ENCODE measurements at places on chromosomes 7 and 10. TPM values are rescaled to one million over a fixed set of nuclear protein-coding genes. Genes with fewer than 3 reads are reported as not detected.

DNA sequence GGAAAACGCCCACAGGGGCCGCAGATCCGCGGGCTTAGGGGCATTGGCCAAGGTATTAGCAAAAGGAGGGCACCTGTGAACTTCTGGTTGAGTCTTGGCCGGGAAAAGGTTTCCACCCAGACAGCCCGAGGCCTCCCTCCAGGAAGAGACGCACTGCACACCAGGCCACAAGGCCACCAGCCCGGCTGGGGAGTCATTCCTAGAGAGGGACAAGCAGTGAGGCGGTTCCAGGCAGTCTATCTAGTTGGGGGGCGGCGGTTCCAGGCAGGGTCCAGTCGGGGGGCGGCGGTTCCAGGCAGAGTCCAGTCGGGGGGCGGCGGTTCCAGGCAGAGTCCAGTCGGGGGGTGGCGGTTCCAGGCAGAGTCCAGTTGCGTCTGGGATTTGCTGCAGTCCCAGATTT lies 518.5 kb downstream of the GLRX3 start:
- H3K4me3 ChIP-seq, result no peak overlapping the region
- H3K36me3 ChIP-seq, result no peaks in the 10 kb centered on the region
- H3K27ac ChIP-seq, result no peak overlapping the region
- DNase-seq, result no peak
- no peaks in the 10 kb centered on the region for H3K4me1 ChIP-seq
- no peaks in the 10 kb centered on the region for H3K27me3 ChIP-seq

DNA sequence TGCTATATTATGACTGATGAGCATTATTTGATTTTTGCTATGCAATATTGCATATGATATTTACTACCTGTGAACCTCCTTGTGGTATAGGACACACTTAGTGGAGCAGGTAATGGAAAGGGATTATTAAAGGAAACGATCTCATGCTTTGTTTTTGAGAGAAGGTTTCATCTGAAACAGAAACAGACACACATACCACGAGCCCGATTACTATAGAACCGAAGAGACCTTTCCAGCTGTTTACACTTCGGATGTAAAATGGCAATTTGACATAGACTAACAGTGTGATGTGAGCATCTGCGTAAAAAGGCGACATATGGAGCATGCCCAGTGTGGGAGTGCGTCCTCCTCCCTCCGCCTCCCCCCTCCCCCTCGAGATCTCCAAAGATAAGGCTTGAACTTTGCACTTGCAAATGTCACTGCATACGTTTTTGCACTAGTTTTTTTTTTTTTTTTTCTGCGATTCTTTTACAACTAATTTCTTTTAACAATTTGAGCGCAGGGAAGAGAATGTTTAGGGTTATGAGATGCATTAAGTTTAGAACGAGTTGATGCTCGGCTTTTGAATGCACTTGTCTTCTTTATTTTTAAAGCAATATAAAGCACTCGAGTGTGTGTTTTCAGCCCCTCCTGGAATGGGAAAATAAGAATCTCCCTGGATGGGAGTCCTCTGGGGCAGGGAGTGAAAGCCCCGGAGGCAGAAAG lies 251.0 kb downstream of the NSUN6 start:
- H3K4me3 ChIP-seq, result no peak overlapping the region
- no peaks in the 10 kb centered on the region for H3K36me3 ChIP-seq
- no peaks in the 10 kb centered on the region for H3K27me3 ChIP-seq

GRCh38 chr10:65142641-65143435 lies 1621.6 kb downstream of the REEP3 start:
- H3K27ac ChIP-seq, result no peak overlapping the region
- H3K36me3 ChIP-seq, result no peaks in the 10 kb centered on the region
- no peaks in the 10 kb centered on the region for H3K4me1 ChIP-seq
- H3K27me3 ChIP-seq, result no peaks in the 10 kb centered on the region
- no peak for DNase-seq

- H3K4me1 ChIP-seq, result no peaks in the 10 kb centered on the region
- no peaks in the 10 kb centered on the region for H3K36me3 ChIP-seq
- H3K4me3 ChIP-seq, result no peak overlapping the region
- no peak overlapping the region for H3K27ac ChIP-seq
Observed at GRCh38 chr10:15545884-15546283, 173.8 kb downstream of the ITGA8 start.

GRCh38 chr7:94313926-94314325 lies 80.8 kb upstream of the COL1A2 start:
- DNase-seq, result no peak
- no peak overlapping the region for H3K4me3 ChIP-seq
- no peaks in the 10 kb centered on the region for H3K4me1 ChIP-seq
- H3K27me3 ChIP-seq, result no peaks in the 10 kb centered on the region

Gene ASB15
- not detected for total RNA-seq

Gene PTF1A
- total RNA-seq, result not detected

Gene PRSS37
- not detected for total RNA-seq

GRCh38 chr7:30240106-30240800 lies 44.1 kb upstream of the ZNRF2 start:
- no peaks in the 10 kb centered on the region for H3K27me3 ChIP-seq
- H3K36me3 ChIP-seq, result no peaks in the 10 kb centered on the region
- H3K27ac ChIP-seq, result no peak overlapping the region
- DNase-seq, result no peak

Gene ADAM22
- 1.7 TPM for total RNA-seq

DNA sequence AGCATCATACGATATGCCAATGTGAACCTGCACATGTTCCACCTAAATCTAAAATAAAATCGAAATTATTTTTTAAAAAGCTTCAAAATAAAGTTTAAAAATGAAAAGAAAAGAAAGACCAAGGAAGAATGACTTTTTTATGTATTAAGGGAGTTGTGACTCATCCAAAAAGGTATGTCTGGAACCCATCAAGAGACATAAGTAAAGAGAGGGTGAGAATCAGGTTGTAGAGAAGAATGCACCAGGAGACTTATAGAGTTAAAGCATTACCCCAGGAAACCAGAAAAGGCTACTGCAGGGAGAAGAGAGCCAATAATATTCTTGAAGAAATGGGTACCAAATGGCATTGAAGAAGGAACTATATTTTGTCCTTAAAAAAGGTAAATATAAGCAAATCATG lies 69.8 kb downstream of the CTTNBP2 start:
- no peaks in the 10 kb centered on the region for H3K36me3 ChIP-seq
- no peak for DNase-seq

DNA sequence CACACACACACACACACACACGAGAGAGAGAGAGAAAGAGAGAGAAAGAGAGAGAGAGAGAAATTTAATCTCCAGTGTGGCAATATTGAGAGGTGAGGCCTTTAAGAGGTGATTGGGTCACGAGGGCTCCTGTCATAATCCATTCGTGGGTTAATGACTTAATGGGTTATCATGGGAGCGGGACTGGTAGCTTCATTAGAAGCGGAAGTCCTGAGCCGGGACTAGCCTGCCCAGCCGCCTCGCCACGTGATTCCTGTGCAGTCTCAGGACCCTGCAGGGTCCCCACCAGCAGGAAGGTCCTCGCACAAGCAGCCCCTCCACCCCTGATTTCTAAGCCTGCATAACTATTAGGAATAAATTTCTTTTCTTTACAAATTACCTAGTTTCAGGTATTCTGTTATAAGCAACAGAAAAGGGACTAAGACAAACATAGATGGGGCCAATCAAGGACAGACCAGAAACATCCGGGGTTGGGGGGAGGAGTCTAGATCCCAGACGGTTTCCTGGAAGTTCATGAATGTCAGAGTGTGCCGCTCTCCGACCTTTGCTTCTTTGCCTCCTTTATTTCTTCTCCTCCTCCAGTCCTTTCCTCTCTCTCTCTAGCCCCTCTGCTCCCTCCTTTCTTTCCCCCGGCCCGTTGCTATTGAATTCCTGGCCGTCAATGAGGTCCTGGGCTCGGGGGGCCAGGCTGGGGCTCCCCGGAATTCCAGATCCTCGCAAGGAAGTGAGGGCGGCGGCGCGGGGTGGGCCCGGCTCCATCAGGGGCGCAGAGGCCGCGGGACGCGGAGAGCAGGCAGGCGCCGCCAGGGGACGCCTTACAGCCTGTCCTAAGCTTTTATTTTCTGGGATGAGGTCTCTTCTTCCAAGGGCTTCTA lies 146.8 kb downstream of the CYP26A1 start:
- H3K4me3 ChIP-seq, result no peak overlapping the region
- DNase-seq, result no peak
- no peaks in the 10 kb centered on the region for H3K36me3 ChIP-seq
- H3K4me1 ChIP-seq, result no peaks in the 10 kb centered on the region
- no peaks in the 10 kb centered on the region for H3K27me3 ChIP-seq
- H3K27ac ChIP-seq, result no peak overlapping the region

DNA sequence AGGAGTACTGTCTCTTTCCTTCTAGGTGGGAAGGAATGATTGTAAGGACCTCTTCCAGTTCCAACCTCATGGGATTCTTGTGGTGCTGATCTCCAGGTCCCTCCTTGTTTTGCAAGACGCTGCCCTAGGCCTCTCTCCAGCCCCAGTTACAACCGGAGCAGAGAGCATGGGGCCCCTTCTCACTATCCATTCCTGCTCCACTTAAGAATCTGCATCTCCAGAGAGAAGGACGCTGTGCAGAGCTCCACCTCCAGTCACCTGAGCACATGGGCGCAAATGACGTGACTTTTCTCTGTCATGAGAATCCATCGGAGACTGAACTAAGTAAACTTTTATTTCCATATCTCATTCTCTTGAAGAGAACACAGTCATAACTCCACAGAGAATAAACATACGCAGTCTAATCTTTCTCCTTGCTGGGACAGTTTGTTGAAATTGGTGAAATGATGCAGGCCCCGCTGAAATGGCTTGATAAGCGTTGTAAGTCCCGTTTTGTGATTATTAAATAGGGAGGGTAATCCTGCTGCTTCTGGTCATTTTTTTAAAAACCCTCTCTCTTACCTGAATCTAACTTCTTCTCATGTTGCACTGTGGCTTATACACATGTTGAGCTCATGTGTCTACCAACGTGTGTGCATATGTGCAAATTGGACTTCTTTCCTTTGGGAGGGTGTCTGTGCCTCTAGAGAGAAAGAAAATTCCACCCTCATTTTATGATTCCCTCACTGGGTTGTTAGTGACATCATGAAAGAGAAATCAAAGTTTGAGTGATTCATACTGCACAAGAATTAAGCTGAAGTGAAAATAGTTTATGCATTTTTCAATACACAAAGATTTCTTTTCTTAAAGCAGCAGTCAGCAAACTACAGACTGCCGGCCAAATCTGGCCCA lies 133.2 kb upstream of the TBX20 start:
- no peaks in the 10 kb centered on the region for H3K4me1 ChIP-seq
- H3K27ac ChIP-seq, result no peak overlapping the region
- no peaks in the 10 kb centered on the region for H3K27me3 ChIP-seq
- no peaks in the 10 kb centered on the region for H3K36me3 ChIP-seq
- DNase-seq, result no peak

GRCh38 chr10:23604613-23605012 lies 165.7 kb downstream of the OTUD1 start:
- no peaks in the 10 kb centered on the region for H3K4me1 ChIP-seq
- no peaks in the 10 kb centered on the region for H3K36me3 ChIP-seq
- H3K27me3 ChIP-seq, result no peaks in the 10 kb centered on the region
- no peak overlapping the region for H3K4me3 ChIP-seq
- no peak for DNase-seq
- H3K27ac ChIP-seq, result no peak overlapping the region

GRCh38 chr7:113832196-113832745 lies 86.5 kb downstream of the PPP1R3A start:
- H3K27ac ChIP-seq, result no peak overlapping the region
- H3K4me3 ChIP-seq, result no peak overlapping the region
- H3K27me3 ChIP-seq, result no peaks in the 10 kb centered on the region
- DNase-seq, result no peak
- H3K36me3 ChIP-seq, result no peaks in the 10 kb centered on the region

GRCh38 chr10:86315549-86315942 lies 51.0 kb downstream of the GRID1 start:
- no peak for DNase-seq
- H3K4me3 ChIP-seq, result no peak overlapping the region
- no peaks in the 10 kb centered on the region for H3K4me1 ChIP-seq
- H3K27ac ChIP-seq, result no peak overlapping the region

GRCh38 chr10:11142777-11143176 lies 125.1 kb downstream of the CELF2 start:
- H3K36me3 ChIP-seq, result no peaks in the 10 kb centered on the region
- no peak overlapping the region for H3K4me3 ChIP-seq
- H3K4me1 ChIP-seq, result peaks cover 42% of the 10 kb centered on the region
- H3K27ac ChIP-seq, result no peak overlapping the region
- no peaks in the 10 kb centered on the region for H3K27me3 ChIP-seq

Gene ZNF862
- total RNA-seq, result 12.5 TPM

DNA sequence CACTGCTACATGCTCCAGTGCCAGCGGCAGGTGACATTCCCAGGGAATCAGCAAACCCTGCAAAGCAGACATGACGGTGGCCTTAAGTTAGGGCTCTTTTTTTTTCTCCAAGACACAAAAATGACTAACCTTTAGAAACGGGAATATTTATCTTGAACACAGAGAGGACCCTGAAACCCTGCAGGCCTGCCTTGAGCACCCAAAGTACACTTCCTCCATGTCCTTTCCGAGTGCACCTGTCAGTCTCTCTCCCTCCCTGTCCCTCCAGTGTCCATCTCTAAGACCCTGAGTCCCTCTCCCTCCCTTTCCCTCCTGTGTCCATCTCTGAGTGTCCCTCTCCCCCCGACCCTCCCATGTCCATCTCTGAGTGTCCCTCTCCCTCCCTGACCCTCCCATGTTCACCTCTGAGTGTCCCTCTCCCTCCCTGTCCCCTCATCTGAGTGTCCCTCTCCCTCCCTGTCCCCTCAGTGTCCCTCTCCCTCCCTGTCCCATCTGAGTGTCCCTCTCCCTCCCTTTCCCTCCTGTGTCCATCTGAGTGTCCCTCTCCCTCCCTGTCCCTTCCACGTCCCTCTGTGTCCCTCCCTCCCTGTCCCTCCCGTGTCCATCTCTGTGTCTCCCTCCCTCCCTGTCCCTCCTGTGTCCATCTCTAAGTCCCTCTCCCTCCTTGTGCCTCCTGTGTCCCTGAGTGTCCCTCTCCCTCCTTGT lies 51.2 kb upstream of the CAMK2B start:
- H3K4me1 ChIP-seq, result no peaks in the 10 kb centered on the region
- H3K27me3 ChIP-seq, result no peaks in the 10 kb centered on the region
- no peaks in the 10 kb centered on the region for H3K36me3 ChIP-seq
- no peak overlapping the region for H3K4me3 ChIP-seq
- no peak overlapping the region for H3K27ac ChIP-seq

- no peak overlapping the region for H3K27ac ChIP-seq
- no peaks in the 10 kb centered on the region for H3K27me3 ChIP-seq
Observed at GRCh38 chr10:103781329-103782061, 73.9 kb downstream of the SH3PXD2A start.

DNA sequence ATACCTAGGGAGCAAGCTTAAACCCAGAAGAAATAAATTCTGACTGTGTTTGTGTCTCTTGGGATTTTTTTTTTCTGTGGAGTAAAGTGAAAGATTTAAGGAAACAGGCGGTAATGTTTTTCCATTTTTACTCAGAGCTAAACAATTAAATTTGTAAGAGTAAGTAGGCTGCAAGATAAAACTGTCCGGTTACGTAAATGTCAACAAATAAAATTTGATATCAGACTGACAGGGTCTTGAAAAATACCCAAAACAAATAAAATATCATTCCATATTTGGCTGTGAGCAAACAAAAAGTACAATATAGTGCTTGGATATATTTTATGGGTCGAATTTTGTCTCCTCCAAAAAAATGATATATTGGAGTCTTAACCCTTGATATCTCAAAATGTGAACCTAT lies 217.6 kb downstream of the PCLO start:
- no peaks in the 10 kb centered on the region for H3K36me3 ChIP-seq
- no peaks in the 10 kb centered on the region for H3K4me1 ChIP-seq
- H3K27me3 ChIP-seq, result no peaks in the 10 kb centered on the region
- no peak overlapping the region for H3K27ac ChIP-seq
- H3K4me3 ChIP-seq, result no peak overlapping the region

- no peaks in the 10 kb centered on the region for H3K36me3 ChIP-seq
- no peaks in the 10 kb centered on the region for H3K27me3 ChIP-seq
- DNase-seq, result no peak
- H3K4me1 ChIP-seq, result no peaks in the 10 kb centered on the region
- H3K4me3 ChIP-seq, result no peak overlapping the region
Observed at GRCh38 chr7:21960922-21961321, 15.2 kb upstream of the CDCA7L start.
